Right renal cortex interstitium (tissue), 3 donors: ENCODE measurements at places on chromosomes 11 and 22. TPM values are rescaled to one million over a fixed set of nuclear protein-coding genes. Genes with fewer than 3 reads are reported as not detected.
A peak's percentile ranks its signal among the peaks of the same experiment; 100 is the strongest.

Gene RAG2
- polyA plus RNA-seq: 0.31 TPM

Gene C22orf31
- 0.95 TPM for polyA plus RNA-seq

Gene XNDC1N
- 5.6 TPM for polyA plus RNA-seq

Gene UPK3A
- polyA plus RNA-seq: 0.15 TPM

Gene NUMA1
- polyA plus RNA-seq: 234 TPM

Gene KRTAP5-11
- not detected for polyA plus RNA-seq

Gene OR4C16
- polyA plus RNA-seq: not detected

GRCh38 chr11:119788911-119789560 lies 60.0 kb upstream of the NECTIN1 start:
- DNase-seq: no peak

GRCh38 chr22:21038405-21038804 lies 6.0 kb upstream of the SLC7A4 start:
- DNase-seq: no peak

- no peak for DNase-seq
These were observed 113.1 kb upstream of the BLID start for GRCh38 chr11:122229078-122229477.

- DNase-seq: no peak
These were observed 17.4 kb upstream of the FLRT1 start for GRCh38 chr11:64018310-64018709.

DNA sequence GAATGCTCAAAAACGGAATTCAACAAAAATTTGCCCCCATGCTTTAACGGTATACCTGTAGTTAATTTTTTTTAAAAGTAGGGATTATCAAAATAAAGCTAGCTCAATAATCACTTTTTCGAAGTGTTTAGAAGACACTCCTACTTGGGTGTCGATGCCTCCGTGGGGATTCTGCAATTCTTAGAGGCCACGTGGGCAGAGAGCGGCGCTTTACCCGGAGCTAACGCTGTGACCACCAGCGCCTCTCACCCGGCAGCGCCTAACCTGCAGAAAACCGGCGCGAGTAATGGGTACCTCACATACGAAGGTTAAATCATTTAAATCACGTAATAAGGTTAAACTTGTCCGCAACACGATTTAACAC lies 583 bp downstream of the TAF1D start:
- DNase-seq: no peak

DNA sequence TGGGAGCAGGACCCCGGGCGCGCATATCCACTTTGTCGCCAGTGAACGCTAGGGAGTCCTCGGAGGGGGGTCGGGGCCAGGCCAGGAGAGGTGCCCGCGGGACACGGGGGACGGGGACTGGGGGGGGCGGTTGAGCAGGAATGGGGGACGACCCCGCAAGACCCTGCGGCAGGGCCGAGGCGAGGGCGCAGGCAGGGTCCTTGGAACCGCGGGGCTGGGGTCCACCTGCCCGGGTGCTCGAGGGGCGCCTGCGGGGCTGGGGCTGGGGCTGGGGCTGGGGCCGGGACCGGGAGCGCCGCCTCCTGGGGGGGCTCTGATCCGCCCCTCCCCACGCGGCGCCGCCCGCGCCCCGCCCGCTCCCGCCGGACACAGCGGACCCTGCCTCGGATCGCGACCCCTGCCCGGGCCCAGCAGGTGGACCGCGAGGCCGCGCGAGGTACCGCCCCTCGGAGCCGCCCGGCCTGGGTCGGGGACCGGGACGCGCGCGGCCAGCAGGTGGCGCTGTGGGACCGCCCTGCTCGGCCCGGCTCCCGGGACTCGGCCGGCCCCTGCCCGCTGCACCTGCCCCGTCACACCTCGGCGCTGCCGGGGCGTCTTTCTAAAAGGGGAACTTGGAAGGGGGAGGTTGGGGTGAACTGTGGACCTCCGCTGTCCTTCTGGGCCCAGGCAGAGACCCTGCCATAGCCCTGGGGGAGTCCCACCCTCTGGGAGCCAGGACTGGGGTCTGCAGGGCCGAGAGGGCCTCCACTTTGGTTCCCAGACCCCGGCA lies 11.0 kb downstream of the CRELD2 start:
- DNase-seq: no peak

DNA sequence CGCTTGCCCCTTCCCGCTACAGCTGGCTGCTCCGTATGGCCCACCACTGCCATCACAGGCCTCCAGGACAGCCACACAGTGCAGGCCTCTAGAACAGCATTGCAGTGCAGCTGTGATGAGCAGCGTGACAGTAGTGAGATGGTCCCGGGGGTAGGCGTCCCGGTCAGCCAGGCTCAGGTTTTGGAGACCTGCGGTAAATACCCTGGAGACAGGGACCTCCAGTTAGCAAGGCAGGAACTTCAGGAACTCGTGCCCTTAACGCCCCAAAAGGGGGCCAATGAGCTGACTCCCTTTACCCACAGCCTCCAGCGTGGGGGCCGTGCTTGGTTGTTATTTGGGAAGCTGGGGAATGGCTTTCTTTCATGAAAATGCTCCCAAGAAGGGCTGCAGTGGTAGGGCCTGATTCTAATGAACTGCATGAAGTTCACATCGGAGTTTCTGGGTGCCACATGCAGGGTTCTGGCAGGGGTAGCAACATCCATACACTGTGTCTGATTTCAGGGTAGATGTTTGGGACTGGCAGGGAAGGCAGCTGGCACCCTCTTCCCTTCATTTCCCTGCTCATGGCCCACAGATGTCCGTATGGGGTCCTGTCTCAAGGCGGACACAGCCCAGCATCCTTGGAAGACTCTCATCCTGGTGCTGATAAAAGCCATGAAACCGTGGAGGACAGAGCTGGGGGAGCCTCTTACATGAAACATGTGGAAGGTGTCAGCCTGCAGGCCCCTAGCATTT lies 440.5 kb downstream of the TBC1D22A start:
- DNase-seq: no peak

- no peak for DNase-seq
These were observed 38.0 kb upstream of the ARFGAP3 start for GRCh38 chr22:42895087-42895486.

DNA sequence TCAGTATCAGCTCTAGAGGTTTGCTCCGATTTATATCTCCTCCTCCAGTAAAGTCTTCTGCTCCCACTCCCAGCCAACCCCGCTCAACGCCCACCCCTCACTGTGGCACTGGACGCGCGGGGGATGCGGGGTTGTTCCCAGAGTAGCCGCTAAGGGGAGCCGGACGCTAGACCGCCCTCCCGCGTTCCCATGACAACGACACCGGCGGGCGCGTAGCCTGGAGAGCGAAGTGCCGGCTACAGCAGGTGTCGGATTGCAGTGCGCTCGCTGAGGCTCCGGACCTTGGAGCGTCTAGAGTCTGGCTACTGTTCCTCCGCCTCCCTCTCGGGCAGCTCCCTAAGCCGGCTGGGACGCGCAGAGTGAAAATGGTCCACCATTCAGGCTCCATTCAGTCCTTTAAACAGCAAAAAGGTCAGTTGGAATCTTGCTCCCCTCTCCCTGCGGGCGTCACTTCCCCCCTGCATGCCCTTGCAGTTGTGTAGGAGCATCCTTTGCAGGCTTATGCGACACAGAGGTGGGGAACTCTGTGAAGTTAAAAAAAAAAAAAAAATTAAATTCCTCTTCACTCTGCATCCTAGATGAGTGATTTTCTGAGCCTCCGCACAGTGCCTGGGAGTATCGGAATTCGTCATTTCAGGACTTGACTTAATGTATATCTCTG lies at the start of gene ANO3:
ANO3 (plus strand) TSS at position 220 of the 661 bp plus-strand sequence; CDS start at position 366, 146 bp downstream.
- peak; percentile 61 for DNase-seq
